ENCODE measurements at places on chromosomes 3 and 15.

GRCh38 chr15:101641894-101642293 lies 10.3 kb downstream of the TM2D3 start:
- no peak for DNase-seq

DNA sequence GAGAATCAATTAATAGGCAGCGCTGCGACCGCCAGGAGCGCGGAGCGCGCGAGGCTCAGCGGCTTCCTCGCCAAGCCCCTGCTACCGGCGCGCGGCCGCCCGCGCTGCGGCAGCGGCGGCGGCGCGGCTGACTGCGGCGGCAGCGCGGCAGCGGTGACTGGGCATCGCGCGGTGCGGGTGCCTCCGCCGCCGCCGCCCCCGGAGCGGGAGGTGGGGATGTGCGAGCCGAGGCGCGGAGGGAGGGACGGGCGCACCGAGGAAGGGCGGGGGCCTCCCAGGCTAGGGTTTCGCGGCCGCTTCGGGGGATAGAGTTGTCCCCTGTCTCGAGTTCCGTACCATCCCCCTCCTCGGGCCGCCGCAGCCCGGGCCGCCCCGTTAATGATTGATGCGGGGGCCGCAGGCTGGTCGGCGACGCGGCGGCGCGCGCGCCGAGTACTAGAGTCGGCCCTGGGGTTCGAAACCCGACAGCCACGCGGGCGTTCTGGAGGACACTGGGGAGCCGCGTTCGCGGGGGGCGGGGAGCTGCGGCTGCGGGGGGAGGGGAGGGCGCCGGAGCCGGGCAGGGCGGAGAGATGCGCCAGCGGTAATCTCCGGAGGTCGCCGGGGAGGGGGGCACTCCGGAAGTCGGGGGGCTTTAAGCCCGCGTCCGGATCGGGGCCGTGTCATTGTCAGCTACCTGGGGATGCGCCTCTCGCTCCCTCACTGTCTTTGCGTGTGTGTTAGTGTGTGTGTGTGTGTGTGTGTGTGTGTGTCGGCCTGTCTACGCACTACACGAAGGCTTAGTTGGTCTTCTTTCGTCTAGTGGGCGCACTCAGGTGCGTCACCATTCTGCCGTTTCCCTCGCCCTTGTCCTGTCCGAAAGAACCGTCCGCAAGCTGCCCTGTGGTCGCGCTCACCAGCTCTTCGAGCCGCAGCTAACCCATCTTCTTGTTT lies at the start of gene PAQR9:
Gene PAQR9, minus strand, starts transcription at position 159 of the 933 bp plus-strand sequence. CDS start 338 bp downstream, outside the sequence.
- DNase-seq, result peak; percentile 13

- DNase-seq, result peak; percentile 86
Measured at GRCh38 chr3:134327594-134327975, 46.7 kb downstream of the AMOTL2 start.

- DNase-seq, result no peak
Measured at GRCh38 chr3:82294609-82295008, 533.2 kb upstream of the GBE1 start.

Data from fibroblast of skin of scalp (primary cell).